ENCODE measurements at places on chromosomes 1 and 21.
A peak's percentile ranks its signal among the peaks of the same experiment; 100 is the strongest.

- DNase-seq = no peak
Observed at GRCh38 chr21:45305836-45306235, 18.1 kb upstream of the POFUT2 start.

DNA sequence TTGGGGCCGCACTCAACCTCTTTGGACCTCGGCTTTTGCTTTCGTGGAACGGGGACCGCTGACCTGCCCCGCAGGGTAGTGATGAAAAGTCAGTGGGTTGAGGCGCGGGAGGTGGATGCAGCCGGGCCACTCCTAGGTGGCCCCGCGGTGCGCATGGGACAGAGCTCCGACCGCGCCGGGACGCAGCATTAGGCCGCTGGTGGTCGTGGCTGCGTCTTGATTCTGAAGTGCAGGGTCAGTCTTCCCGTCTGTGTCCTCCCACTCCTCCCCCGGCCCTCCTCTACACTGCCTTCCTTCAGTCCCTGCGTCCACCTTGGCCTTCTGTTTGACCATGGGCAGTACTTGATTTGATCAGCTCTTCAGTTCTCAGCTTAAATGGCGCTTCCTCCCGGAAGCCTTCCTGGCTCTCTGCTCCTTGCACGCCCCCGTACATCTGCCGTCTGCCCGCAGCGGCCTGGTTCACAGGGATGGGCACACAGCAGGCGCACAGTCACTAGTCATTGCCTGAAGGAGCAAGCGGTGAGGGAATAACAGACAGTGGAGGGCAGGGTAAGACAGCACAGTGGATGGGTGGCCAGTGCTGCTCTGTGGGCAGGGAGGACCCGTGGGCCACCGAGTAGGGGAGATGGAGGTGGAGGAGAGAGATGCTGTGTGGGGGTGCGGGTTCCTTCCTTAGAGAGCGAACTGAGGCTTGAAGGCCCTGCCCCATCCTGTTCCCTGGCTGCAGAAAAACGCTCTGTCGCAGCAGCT is 633 bp downstream of the THEMIS2 start:
- no peak for DNase-seq

GRCh38 chr1:201216395-201217085 is 25.9 kb downstream of the IGFN1 start:
- DNase-seq = no peak

DNA sequence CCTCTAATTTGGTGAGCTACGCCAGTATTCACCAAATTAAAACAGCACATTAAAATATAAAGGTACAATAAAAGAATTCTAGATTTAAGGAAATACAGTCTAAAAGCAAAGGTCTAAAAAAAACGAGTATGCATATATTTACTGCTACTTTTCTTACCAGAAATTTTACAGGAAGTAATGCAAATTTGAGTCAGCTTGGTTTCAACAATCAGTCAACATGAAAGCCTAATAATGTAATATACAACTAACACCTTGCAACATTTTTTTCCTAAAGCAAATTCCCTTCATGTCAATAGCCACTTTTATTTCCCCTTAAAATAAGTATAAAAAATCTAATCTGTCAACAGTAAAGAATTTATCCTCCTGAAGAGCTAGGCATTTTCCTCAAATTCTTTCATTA is 11.9 kb downstream of the PTP4A2 start:
- no peak for DNase-seq

GRCh38 chr1:92859400-92860039 is 27.7 kb downstream of the RPL5 start:
- DNase-seq = no peak

DNA sequence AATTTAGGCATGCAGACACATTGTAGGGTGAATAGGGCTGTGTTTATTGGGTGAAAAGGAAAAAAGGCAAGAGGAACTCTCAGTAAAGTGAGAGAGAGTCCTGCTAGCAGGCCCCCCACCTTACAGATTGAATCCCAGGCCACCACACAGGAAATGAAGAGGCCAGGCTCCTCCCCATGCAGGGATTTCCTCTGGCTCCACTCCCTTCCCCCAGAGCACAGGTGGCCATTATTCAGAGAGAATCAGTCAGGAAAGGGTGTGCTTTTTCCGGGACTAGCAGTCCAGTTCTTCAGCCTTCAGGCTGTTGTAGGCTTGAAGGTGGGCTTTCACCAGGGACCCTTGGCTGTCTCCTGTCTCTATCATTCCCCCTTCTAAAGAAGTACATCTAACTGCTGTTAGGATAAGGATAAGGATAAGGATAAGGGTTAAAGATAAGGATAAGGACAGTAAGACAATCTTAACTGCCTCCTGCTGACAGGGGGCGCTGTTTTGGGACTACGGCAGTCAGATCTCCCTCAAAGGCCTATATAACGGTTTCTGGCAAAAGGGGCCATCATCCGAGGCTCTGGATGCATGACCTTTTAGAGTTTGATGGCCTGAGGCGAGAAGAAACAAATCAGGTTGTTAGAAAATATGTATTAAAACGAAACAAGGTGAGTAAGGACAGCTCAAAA is 26.3 kb downstream of the ZNF648 start:
- DNase-seq = no peak

DNA sequence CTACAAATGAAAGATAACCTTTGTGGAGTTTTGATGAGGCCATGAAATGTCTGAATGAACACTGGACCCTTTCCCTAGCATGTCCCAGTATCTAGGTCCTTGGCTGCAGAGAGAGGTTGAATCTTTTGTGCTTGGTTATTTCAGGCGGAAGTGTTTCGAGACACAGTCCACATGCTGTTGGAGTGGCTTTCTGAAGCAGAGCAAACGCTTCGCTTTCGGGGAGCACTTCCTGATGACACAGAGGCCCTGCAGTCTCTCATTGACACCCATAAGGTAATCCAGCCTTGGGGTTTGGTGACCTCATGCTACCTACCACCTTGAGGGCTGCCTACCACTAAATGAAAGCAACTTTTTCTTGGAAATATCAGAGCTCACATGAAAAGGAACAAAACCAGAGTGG is 38.9 kb upstream of the BMP8A start:
- no peak for DNase-seq

DNA sequence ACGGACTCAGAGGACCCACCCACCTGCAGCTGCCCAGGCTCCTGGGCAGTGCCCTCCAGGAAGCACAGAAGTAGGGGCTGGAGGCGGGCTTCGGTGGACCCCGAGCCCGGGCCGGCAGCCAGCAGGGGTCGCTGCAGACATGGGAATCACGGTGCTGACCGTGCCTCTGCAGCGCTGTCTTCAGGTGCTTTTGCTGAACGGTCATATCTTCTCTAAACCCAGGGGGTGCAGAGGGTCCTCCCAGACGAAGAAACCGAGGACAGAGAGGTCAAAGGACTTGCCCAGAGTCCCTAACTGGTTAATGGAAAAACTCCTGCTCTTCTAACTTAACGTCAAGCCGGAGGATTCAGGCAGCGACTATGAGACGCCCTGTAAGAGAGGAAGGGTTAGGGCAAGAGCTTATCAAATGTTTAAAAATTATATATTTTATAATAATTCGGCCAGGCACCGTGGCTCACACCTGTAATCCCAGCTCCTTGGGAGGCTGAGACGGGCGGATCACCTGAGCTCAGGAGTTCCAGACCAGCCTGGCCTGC is 21.5 kb upstream of the LEFTY2 start:
- DNase-seq = no peak

DNA sequence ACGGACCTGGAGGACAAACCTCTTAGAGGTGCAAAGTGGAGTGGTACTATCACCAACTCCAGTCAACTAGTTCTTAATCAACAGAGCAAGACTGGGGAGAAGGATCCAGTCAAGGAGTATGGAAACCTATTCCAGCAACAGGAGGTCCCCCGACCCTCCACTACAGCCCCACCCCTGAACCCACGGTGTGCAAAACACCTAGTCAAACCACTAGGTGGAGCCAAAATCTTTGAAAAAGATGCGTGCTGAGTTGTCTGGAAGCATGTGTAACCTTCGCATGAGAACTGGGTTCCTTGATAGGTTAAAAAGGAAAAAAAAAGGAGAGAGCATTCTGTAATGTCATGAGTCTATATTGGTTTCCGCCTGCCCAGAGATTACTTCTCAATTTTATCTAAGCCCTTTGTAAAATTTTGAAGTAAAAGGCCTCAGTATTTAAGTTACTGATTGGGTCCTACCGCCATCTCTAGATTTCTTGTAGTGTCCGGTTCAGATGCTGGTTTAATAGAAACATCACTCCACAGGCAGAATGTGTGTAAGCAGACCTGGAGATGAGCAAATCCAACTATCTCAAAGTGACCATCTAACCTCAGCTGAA is 81.9 kb upstream of the HAO2 start:
- peak; percentile 53 for DNase-seq

DNA sequence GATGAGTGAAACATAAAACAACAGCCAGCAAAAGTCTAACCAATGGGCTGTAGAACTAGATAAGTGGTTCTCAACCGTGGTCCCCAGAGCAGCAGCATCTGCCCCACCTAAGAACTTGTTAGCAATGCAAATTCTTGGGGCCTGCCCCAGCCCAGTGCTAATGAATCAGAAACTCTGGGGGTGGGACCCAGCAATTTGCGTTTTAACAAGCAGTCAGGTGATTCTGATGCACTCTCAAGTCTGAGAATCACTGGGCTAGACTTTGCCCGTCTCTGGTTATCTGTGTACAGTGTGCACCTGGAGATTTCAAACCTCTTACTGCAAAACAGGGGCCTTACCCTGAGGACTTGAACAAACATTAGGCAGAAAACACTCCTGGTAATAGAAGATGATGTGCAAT is 66.5 kb downstream of the PLXNA2 start:
- no peak for DNase-seq

GRCh38 chr1:20202166-20202565 is 15.8 kb upstream of the PLA2G2C start:
- DNase-seq = no peak

GRCh38 chr1:155061381-155062150 is 2.0 kb upstream of the EFNA4 start:
- peak; percentile 89 for DNase-seq

- DNase-seq = no peak
Observed at GRCh38 chr1:33410091-33410701, 20.7 kb downstream of the PHC2 start.

DNA sequence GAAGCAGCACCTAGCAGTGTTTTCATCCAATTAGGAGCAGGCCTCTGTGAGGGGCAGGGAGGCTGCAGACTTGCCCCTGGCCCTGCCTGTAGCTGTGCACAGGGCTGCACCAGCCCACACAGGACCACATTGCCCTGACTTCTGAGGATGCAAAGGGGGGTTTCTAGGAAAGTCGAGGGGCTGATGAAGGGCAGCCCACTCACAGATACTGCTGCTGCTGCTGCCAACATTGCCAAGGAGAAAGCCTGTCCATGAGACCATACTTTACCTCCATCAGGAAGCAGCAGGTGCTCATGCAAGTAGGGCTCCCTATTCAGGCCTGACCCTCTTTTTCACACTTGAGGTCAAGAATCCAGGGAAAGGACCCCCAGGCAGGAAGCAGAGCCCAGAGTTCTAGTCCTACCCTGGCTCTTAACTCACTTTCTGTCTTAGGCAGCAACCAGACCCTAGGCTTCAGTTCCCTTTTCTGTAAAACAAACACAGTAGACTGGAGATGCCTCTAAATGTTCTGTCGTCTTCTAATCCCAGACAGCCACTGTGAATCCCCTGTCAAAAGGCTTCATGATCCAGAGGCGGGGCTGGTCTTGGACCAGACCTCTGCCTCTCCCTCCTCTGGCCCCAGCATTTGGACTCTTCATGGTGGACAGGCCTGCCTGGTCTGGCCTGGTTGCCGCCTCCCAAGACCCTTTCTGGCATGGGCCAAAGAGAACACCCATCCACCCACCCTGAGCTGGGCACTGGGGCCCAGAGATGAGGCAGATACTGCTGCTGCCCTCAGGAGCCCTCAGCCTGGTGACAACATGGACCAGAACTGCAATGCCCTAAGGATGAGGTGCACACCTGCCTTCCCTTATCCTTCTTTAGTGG is 120.2 kb downstream of the GLIS1 start:
- no peak for DNase-seq

GRCh38 chr1:207302618-207303393 is 18.7 kb upstream of the CD55 start:
- DNase-seq = peak; percentile 10

DNA sequence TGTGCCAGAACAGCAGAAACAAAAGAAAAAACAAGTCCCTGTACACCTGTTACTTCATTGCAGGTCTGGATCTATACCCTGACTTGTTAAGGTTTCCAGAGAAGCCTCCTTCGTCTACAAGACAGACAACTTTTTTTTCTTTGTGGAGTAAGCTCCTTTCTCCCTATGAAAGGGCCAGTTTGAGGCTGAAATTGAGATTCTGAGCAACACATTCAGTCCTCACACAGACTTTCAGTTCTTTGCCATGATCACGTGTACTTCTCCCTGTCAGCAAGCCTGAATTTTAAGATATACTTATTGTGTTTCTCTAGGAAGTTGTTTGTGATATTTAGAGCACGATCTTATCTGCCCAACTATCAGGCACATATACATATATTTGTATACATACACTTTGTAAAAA is 374.0 kb downstream of the NTNG1 start:
- no peak for DNase-seq

- no peak for DNase-seq
Observed at GRCh38 chr1:93549811-93550210, 101.9 kb downstream of the FNBP1L start.

DNA sequence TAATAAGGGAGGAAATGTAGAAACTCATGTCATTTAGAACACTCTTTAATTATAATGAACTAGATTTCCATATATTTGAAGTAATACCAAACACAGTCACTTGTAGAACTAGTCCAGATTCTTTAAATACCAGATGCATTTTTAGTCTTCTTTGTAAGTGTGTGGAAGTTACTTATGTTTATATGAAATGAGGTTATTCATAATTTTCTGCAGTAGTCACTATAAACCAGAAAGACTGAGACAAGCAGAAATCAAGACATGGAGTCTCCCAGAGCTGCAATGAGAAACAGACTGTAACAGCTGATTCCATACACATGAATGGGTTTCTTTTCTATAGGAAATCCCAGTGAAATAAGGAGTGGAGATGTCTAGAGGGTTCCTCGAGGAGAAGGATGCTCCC is 216.6 kb upstream of the ZP4 start:
- DNase-seq = no peak

DNA sequence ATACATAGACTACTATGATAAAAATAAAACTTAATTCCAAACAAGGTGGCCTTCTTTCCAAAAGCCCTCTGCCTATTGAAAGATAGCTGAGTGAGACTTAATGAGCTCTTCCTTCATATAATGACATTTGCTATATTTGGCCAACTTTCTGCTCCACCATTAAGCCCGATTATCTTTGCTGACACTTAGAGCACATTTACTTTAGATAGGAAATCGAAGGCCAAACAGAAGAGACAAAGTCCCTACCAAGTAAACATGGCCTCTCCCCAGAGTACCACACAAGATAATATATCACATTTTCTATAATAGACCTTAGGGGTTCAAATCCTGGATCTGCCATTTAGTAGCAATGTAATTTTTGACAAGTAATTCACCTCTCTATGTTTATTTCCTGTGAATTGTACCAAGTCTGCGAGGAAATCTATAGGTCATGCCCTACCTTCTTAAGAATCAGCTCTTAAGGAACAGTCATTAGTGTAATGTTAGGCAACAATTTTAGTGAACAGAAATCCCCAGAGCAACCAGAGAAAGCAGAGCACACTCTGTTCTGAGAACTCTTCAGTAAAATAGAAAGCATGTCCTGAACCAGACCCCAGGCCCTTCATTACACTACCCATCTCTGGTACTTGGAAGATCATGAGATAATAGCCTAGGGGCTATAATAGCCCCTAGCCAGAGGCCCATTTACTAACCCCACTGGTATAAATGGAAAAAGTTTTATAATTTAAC is 17.3 kb upstream of the COA6 start:
- DNase-seq = no peak
